ENCODE measurements at places on chromosomes 1 and 21.
A peak's percentile ranks its signal among the peaks of the same experiment; 100 is the strongest.

DNA sequence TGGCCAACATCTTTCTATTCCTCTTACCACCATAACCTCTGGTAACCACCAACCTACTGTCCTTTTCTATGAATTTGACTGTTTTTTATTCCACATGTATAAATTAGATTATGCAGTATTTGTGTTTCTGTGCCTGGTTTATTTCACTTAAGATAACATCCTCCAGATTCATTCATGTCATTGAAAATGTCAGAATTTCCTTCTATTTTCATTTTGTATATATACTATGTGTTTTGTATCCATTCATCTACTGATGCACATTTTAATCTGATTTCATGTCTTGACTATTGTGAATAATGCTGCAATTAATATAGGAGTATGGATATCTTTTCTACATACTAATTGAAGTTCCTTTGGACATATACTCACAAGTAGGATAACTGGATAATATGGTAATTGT lies 403.2 kb downstream of the NCAM2 start:
- no peak for DNase-seq

GRCh38 chr1:153346077-153346723 lies 2.4 kb downstream of the PGLYRP4 start:
- DNase-seq = no peak

GRCh38 chr1:53735261-53735660 lies 3.7 kb downstream of the GLIS1 start:
- no peak for DNase-seq

DNA sequence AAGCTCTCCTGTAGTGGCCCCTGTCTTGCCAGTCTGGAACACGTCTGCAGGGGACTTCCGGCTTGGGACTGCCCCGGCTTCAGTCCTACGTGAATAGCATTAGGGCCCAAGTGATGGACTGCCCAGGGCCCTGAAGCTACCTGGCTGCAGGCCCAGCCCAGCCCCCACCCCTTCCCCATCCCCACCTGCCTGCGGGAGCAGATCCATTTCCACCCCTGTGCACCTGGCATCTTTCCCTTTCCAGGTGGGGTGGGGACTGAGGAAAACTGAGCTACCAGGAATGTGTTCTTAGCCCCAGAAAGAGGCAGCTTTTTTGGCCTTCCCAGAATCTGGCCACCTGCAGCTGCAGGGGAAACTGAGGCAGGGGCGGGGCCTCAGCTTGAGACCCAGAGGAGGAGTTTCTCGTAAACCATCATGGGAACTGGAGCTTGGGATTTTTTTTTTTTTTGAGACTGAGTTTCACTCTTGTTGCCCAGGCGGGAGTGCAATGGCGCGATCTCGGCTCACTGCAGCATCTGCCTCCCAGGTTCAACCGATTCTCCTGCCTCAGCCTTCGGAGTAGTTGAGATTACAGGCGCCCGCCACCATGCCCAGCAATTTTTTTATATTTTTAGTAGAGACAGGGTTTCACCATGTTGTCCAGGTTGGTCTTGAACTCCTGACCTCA lies 3.2 kb downstream of the EDN2 start:
- no peak for DNase-seq

DNA sequence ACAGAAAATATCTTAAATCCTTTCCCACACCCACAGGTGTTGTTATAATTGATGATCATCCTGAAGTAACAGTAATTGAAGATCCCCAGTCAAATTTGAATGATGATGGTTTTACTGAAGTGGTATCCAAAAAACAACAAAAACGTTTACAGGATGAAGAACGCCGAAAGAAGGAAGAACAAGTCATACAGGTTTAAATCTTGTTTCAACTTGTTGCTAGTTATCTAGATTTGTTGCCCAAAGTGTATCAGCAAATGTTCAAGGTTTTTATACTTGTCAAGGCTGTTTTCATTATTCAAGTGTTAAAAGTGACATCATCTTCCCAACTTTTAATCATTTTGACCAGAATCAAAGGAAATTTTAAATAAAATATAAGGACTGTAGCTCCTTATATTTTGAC lies 64.7 kb downstream of the PRRC2C start:
- no peak for DNase-seq

- peak; percentile 12 for DNase-seq
Measured at GRCh38 chr1:163528710-163529348, 207.1 kb downstream of the NUF2 start.

DNA sequence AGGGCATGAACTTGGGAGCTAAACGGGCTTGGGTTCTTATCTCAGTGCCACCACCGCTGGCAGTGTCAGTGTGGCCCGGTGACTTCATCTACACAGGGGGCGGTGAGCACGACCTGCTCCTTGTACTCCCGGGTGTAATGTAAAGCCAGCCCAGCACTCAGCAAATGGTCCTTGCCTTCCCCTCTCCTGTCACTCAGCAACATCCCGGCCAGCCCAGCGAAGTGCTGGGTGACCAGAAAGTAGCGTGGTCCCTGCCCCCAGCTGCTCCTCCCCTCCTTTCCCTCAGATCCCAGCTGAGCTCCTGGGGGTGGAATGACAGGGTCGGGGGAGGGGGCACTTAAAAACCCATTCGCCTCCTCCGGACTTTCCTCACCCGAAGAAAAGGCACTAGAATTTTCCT lies 7.2 kb downstream of the KCNN3 start:
- DNase-seq = no peak

DNA sequence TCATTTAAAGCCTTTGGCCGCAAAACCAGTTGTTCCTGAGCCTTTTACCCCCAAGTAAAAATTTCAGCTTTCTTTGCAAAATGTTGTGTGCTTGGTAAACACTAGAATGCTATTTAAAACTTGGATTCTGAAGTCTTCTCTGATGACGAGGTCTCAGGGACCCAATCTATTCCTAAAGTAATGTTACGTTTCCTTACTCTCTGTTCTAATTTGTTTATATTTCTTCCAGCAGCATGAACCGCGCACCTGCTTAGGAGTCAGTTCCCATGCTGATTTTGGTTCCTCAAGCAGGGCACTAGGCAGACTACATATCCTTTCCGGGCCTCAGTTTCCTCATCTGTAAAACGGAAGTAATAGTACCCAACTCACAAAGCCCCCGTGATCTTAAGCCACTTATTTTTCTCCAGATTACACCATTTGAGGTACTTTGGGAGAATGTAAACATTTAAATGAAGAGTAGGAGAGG lies 969 bp upstream of the ALDH4A1 start:
- DNase-seq = no peak

- DNase-seq = peak; percentile 35
Measured at GRCh38 chr1:25572708-25573590, 29.5 kb downstream of the LDLRAP1 start.

DNA sequence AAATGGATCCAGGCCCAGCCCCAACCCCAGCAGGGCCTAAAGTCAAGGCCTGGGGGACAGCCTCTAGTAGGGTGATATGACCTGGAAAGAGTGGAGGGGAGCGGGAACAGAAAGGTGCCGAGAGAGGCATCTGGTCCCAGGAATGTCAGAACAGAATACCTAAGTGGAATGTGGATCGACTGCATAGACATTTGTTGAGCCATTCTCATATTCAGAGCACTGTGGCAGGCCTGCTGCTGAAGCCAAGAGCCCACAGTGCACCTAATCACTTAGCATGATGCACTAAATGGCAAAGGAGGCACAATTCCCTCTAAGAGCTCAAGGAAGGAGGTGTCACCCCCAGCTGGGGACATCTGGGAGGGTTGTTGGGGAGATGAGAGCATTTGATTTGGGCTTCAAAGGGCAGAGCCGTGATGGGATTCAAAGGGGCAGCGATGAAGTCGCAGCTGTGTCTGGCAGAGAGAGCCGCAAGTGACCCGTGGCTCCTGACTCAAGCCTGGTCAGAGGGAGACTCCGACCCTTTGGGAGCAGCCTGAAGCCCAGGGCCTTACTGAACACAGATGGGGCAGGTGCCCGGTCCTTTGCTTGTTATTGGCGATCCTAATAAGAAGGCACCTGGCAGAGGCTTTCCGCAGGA lies 8.6 kb upstream of the PKP1 start:
- DNase-seq = no peak

- peak; percentile 71 for DNase-seq
Measured at GRCh38 chr1:221740993-221741702, 741 bp downstream of the DUSP10 start.

DNA sequence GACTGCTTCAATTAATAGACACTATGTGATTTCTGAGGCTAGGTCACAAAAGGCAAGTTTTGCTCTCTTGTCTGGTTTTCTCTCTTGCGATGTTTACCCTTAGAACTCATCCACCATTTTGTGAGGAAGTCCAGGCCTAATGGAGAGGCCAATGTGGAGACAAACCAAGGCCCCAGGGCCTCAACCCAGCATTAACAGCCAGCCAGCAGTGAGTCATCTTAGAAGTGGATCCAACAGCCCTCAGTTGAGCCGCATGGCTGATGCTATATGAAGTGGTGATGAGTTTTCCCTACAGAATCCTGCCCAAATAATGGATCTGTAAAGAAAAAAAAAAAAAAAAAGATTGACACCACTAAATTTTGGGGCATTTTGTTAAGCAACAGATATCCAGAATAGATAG lies 95.1 kb downstream of the DNTTIP2 start:
- no peak for DNase-seq

DNA sequence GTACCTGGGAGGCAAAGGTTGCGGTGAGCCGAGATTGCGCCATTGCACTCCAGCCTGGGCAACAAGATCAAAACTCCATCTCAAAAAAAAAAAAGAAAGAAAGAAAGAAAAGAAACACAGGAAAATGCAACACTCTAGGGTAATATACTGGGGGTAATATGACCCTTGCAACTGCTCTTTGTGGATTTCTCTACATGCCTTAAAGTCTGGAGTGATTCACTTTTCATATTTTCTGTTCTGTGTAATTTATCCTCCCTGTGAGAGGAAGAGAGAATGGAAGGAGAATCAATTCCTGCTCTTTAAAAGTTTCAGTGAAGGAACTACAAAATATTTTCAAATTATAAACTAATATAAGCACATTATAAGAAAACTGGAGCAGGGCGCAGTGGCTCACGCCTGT lies 22.7 kb downstream of the RIT1 start:
- no peak for DNase-seq

- no peak for DNase-seq
Measured at GRCh38 chr1:116257836-116258235, 115.2 kb upstream of the ATP1A1 start.

- DNase-seq = no peak
Measured at GRCh38 chr1:202146993-202147392, 2.5 kb upstream of the ARL8A start.

DNA sequence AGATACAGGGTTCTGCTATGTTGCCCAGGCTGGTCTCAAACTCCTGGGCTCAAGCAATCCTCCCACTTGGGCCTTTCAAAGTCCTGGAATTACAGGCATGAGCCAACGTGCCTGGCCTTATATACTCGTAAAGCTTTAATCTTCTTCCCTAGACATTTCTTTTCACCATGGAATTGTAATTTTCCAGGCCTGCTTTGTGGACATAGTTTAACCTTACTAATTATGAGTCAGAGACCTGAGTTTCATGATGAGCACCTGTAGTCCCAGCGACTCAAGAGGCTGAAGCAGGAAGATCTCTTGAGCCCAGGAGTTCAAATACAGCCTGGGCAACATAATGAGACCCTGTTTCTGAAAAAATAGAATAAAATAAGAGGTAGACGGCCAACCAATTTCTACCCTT lies 12.3 kb downstream of the PATJ start:
- no peak for DNase-seq

GRCh38 chr1:219472596-219472995 lies 140.3 kb downstream of the ZC3H11B start:
- no peak for DNase-seq

GRCh38 chr1:196464480-196464941 lies 143.7 kb downstream of the KCNT2 start:
- DNase-seq = no peak

GRCh38 chr1:202046227-202046626 lies 35.8 kb downstream of the ELF3 start:
- no peak for DNase-seq

DNA sequence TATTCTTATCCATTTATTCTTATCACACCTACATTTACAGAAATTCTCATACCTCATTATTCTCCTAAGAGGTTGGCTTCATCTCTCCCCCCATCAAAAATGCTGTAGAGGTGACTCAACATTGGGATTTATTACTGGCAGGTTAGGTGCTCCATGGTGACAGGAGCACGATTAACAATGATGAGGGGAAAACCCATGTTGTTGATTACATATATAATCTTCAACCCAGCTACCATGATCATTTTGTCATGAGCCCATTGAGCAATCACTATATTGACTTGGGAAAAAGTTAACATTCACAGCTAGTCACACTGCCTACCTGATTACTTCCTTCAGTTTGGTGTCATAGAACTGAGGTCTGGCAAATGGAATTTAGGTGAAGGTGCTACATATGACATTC lies 712.1 kb upstream of the CHRM3 start:
- no peak for DNase-seq

DNA sequence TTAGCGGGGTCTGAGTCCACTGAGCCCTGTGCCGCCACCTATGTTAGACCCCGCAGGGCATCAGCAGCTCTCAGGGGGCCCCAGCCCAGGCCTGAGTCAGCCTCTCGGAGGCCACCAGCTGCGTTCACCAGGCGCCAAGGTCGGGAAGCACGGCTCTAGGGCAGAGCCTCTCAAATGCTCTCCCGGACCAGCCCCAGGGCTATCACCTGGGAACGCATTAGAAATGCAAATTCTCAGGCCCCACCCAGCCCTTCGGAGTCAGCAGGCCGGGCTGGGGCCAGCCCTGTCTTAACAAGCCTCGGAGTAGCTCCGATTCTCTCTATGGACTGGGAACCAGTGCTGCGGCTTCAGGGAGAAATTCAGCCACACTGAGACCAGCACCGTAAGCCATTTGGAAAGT lies 37.2 kb upstream of the TSPEAR start:
- DNase-seq = no peak

DNA sequence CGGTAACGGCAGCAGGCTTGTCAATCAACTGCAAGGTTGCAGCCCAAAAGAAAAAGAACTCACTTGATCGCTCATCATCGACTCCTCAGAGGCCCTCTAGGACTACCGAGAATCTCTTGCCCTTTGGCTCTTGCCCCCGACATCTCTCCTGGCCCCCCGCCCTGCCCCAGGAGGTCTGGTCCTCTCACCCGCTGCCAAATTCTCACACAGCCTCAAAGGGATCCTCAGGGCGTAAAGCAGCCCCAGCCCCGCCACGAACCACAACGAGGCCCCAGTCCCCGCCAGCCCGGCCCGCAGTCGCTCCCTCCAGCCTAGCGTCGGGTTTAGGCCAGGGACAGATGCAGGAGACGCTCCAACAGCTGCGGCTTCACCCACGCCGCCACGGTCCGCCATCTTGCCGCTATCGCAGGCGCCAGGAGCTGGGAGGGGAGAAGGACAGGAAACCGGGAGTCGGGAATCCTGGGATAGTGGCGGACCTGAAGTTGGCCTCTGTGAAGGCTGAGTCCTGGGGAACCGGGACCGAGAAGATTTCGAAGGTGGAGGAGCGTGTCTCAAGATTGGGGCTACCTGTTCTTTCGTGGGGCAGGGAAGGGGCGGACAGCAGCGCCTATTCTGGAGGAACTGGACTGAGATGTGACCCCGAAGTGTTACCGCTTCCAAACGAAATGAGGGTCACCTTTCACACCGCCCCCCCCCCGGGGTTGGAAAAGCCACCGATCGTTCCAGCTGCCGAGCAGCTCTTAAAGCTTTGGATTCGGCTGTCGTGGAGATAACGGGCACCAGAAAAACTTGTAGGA lies at the start of gene ST7L:
ST7L (minus strand) TSS at position 421 of the 797 bp plus-strand sequence; CDS start at position 393, 28 bp downstream.
- DNase-seq = peak; percentile 55

GRCh38 chr1:229841230-229841629 lies 215.2 kb downstream of the URB2 start:
- DNase-seq = no peak

- peak; percentile 42 for DNase-seq
Measured at GRCh38 chr1:221182791-221183533, 303.7 kb downstream of the HLX start.

- DNase-seq = no peak
Measured at GRCh38 chr1:93129507-93130099, 50.5 kb downstream of the MTF2 start.

- no peak for DNase-seq
Measured at GRCh38 chr1:226549937-226550671, 1.5 kb downstream of the STUM start.
